ENCODE measurements at places on chromosomes 4 and X. TPM values are rescaled to one million over a fixed set of nuclear protein-coding genes. Genes with fewer than 3 reads are reported as not detected.

- DNase-seq = no peak
Observed at GRCh38 chr4:163755013-163755412, 260.5 kb downstream of the TMA16 start.

DNA sequence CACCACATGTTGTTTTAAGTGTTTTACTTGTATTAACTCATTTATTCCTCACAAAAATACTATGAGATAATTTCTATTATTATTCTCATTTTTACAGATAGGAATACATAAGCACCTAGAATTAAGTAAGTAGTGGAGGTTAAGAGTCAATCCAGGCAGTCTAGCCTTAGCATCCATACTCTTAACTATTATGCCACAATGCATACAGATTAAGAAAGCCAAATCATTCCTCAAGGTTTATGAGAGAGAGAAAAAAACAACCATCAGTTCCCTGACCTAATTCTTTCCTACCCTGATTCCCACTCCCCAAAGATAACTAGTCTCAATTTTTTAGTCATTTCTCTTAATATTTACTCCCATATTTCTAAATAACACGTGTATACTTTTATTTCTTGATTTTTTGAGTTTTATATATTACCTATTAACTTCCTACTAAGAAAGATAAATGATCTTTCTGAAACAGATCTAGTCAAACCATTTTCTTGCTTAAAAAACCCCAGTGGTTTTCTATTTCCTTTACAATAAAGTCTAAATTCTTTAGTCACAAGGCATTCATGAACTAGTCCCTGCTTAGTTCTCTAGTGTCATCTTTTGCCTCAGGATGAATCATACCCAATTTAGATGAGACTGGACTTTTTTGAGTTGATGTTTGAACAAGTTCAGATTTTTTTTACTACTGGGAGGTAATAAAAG lies 16.0 kb downstream of the UBA6 start:
- DNase-seq = no peak

DNA sequence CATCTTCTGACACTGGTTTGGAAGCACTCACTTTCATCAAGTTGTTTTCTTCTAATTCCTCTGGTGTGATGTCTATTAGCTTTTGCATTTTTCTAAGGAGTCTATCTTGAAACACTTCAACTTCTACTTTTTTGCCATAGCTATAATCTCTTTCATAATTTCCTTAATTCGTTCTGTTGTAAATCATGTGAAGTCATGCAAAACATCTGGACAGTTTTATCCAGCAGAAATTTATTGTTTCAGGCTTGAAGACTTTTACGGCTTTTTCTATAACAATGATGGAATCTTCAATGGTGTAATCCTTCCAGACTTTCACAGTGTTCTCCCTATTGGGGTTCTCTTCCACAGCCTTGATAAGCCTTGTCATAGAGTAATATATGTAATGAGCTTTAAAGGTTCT lies 74.9 kb upstream of the PABPC4L start:
- DNase-seq = no peak

- DNase-seq = no peak
Observed at GRCh38 chrX:70424801-70425200, 1.7 kb downstream of the GDPD2 start.

- no peak for DNase-seq
Observed at GRCh38 chr4:17514865-17515264, at the start of gene CLRN2. Gene CLRN2, plus strand, starts transcription at chr4:17515165. Its CDS starts 102 bp downstream, at chr4:17515267.

LDB2 gene
- 9.6 TPM for total RNA-seq

BLOC1S4 gene
- 25.1 TPM for total RNA-seq

DNA sequence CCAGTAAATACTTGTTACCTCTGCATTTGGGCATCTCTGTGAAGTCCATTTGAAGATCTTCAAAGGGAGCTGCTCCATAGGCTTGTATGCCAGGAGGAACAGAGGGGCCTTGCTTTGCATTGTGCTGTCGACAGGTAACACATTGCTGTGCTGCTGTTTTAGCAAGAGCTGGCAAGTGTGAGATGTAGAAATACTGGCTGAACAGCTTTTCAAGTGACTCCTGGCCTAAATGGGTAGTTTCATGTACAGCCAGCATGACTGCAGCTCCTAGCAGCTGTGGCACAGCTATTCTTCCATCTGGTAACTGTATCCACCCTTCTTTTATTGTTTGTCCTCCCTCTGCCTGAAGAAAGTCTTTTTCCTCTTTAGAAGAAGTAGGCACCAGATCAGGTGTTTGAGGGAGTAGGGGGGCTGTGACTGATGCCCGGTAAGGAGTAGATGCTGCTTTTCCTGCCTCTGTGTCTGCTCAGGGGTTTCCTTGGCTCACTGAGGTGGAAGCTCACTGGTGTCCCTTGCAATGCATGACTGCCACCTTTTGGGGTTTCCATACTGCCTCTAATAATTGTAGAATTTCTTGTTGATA lies 965.3 kb downstream of the CCSER1 start:
- no peak for DNase-seq

GUCY1B1 gene
- total RNA-seq = 6.7 TPM

DNA sequence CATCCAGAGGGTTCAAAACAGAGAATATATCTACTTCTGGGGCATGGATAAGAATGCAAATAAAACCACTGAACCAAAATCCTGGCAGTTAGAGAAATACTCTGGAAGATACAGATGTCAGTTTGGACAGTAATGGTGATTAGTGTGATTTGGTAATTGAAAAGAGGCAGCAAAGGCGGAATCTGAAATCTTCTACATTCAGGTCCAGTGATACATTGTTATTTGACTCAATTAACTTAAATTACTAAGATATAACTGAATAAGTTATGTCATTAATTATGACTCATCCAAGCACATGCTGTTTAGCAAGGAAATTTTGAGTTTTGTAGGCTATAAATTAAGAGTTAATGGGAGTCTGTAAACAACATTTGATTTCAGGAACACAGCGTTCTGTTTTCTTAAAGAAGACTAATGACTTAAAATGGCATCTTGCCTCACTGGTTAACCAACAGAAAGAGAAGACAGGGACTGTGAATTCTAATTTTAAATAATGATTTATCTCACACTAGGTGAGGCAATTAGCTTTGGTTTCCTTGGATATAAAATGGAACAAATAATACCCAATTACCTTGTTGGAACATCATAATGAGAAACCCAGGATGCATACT lies 937.1 kb downstream of the PDHA2 start:
- DNase-seq = no peak

RPL36A gene
- total RNA-seq = 347 TPM

DNA sequence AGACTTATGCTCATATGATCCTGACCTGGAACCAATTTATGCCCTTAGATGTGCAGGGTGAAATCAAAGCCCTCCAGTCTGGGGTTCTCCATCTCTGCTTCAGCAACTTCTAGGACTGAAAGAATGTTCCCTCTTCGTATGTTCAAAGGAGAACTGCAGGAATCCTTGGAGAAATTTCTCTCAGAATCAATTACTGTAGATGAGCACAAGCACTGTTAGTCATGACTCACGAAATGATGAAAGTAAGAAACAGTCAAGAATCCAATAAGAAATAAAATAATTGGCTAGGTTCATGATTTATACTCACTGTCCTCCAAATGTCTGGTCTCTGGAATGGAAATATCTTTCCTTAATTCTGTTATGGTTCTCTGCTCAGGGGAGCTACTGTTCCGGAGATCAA lies 348.2 kb downstream of the PDGFC start:
- DNase-seq = no peak

PLS3 gene
- total RNA-seq = 307 TPM

DNA sequence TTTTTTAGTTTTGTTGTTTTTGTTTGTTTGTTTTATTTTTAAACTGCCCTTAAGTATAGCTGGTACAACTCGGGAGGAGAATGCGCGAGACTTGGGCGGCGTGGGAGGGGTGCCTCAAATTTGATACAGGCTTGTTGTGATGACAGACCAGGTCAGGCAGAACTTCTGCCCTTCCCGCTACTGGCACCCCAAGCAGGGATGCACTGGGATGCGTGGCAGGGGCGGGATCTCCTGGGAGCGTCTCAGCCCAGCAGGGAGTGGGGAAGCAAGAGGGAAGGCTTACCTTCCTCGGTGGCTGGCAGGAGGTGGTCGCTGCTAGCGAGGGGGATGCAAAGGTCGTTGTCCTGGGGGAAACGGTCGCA lies 851 bp downstream of the SFRP2 start:
- DNase-seq = no peak

DNA sequence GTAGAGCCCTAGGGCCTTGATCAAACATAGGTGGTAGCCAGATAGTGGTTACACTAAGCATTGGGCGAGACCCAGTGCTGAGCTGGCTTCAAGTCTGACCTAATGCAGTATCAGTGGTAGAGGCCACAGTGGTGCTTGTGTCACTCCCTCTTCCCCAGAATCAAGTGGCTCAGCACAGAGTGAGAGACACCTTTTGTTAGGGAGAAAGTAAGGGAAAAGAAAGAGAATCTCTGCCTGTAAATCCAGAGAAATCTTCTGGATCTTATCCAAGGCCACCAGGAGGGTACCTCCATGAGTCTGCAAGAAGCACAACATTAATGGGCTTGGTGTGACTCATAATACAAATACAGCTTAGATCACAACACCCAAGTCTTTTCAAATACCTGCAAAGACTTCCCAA lies 117.7 kb upstream of the SLC6A14 start:
- no peak for DNase-seq

DNA sequence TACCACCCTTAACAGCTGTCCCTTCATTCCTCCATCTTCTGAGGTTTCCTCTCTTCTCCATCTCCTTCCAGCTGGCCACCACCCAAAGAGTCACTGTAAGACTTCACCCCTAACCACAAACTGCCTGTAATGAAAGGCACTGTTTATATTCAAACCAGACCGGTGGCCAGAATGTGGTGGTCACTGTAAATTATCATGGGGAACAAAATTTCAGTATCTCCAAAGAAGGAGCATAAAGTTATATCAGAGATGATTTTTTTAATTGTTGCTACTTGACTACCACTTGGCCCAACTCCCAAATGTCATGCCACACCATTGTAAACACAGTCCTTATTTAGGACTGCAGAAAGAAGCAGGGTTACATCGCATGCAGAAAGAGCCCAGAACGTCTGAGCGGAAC lies 44.8 kb downstream of the SMARCA1 start:
- DNase-seq = no peak

MTNR1A gene
- total RNA-seq = 1.2 TPM

DNA sequence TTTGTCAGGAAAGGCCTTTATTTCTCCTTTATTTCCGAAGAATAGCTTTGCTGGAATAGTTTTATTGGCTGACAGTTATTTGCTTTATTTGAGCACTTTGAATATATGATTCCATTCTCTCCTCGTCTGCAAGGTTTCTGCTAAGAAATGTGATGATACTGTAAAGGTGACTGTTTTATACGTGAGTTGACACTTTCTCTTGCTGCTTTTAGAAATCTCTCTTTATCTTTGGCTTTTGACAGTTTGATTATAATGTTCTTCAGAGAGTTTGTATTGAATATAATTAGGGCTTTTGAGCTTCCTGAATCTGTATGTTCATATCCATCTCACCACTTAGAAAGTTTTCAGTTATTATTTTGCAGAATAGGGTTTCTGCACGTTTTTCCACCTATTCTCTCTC lies 1003.7 kb upstream of the SLIT2 start:
- no peak for DNase-seq

RPGR gene
- total RNA-seq = 9.2 TPM

All from neural crest cell (in vitro differentiated cells).